ENCODE measurements at places on chromosomes 16 and 17.

GRCh38 chr17:4945176-4945943 lies 3.0 kb downstream of the PFN1 start:
- DNase-seq: peak; percentile 95

DNA sequence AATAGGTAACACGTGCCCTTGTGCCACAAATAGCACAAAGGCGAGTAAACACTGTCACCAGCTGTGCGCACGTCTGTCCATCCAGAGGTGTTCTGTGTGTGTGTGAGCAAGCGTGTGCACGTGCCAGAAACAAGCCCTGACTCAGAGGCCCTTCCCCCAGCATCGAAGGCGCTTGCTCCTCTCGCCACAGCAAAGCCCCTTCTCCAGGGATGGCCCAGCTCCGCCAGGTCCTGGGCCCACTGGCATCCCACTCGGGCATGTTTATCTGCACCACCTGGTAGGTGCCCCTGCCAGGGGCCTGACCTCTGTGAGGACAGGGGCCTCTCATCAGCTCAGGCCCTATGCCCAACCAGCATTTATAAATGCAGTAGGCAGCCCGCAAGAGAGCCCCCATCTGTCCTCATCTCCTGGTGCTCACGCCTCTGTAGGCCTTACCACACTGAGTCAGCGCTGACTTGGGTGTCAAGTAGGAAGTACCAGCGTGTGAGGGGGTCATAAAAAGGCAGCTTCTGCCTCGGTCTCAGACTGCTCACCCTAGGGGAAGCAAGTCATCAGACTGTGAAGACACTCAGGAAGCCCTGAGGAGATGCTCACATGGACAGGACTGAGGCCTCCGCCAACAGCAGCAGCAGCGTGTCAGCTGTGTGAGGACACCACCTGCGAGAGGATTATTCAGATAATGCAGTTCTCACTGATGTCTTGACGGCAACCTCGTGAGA lies 10.8 kb downstream of the TMEM235 start:
- no peak for DNase-seq

GRCh38 chr17:81337476-81337879 lies 42.4 kb upstream of the SLC38A10 start:
- DNase-seq: no peak

DNA sequence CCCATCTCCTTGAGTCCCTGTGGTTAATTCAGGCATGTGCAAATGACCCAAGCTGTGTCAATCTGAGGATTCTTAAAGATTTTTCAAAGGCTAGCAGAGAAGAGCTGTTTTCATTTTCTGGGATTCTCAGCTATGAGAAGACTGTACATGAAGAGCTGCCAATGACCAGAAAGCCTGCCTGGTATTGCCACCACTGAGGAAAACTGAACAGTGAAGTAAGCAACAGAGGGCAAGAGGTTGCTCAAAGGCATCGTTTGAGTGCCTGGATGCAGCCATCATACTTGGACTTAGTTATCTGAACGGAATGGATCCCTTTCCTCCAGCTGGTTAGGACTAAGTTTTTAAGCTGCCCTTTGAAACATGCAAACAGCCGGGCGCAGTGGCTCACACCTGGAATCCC lies 38.4 kb downstream of the FAM20A start:
- DNase-seq: no peak

GRCh38 chr17:15408803-15409202 lies 58.6 kb downstream of the CDRT4 start:
- no peak for DNase-seq

GRCh38 chr16:70391446-70391845 lies 44.7 kb downstream of the DDX19A start:
- no peak for DNase-seq

DNA sequence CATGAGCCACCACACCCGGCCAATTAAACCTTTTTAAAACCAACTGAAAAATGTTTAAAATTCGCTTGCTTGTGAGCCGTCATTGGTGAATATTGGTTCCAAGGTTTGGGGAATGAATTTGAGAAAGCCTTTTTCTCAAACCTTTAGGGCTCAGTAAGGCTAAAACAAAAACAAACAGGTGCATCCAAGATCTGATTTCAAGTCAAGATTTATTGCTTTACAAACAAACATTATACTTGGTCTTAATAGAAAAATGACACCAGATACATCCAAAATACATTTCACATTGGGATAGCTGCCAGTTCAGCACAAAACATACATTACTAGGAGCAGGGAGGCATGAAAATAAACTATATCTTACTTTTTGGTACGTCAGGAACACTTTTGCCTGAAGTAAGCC lies 5.4 kb downstream of the C17orf58 start:
- DNase-seq: no peak

DNA sequence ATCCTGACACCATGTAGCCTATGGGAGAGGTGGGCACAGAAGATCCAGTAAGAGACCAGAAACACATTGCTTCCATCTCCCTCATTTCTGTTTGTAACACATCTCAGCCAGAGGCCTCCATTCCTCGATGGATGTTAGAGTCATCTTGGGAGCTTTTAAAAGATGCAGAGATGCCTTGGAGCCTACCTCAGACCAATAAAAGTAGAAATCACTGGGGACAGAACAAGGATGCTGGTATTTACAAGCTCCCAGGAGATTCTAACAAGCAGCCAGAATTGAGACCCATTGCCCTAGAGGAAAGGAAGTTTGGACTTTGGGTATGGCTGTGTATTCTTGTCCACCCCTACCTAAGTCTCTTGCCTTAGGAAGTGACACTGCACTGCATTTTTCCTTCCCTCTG lies 40.8 kb downstream of the HS3ST3A1 start:
- no peak for DNase-seq

DNA sequence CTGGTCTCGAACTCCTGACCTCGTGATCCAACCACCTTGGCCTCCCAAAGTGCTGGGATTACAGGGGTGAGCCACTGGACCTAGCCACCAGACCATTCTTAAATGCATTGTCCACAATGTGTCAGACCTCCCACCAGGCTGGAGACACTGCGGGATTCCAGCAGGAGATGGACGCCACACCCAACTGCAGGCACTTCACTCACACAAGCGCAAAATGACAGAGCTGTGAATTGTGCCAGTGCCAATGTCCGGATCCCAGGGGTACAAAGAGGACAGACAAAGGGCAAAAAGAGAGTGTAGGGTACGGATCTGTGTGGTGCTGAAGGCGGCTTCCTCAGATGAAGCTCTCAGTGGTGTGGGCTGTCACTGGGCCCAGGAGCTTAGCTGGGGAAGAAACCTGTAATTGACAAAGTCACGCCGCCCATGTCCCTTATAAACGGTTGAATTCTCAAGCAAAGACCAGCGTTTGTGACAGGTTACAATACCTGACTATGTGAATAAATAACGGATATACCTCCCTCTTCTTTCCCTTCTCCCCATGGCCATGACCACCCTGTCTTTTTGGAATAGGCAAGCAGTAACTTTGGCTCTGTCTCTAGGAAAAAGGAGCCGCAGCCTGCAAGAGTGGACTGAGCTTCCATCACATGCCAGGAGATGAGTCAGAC lies 40.0 kb downstream of the HS3ST3A1 start:
- DNase-seq: peak; percentile 30

DNA sequence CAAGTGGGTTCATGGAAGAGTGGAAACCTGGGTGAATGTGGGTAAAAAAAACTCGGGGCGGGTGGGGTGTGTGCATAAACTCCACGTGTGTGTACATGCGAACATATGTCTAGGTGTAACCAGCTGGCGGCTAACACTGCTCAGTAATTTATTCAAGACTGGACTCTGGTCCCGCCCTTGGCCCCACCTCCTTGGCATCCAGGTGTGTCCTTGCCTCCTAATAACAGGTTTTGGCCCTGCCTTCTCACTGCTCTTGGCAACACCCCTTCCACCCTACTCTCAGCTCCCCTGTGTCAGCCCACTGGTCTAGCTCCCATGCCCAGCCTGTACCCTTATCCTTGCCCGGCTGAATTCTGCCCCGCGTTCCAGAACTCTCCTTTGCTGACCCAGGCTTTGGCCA lies 8.3 kb downstream of the FLII start:
- DNase-seq: peak; percentile 25

- no peak for DNase-seq
Measured at GRCh38 chr17:66929591-66929990, 34.9 kb upstream of the CACNG4 start.

DNA sequence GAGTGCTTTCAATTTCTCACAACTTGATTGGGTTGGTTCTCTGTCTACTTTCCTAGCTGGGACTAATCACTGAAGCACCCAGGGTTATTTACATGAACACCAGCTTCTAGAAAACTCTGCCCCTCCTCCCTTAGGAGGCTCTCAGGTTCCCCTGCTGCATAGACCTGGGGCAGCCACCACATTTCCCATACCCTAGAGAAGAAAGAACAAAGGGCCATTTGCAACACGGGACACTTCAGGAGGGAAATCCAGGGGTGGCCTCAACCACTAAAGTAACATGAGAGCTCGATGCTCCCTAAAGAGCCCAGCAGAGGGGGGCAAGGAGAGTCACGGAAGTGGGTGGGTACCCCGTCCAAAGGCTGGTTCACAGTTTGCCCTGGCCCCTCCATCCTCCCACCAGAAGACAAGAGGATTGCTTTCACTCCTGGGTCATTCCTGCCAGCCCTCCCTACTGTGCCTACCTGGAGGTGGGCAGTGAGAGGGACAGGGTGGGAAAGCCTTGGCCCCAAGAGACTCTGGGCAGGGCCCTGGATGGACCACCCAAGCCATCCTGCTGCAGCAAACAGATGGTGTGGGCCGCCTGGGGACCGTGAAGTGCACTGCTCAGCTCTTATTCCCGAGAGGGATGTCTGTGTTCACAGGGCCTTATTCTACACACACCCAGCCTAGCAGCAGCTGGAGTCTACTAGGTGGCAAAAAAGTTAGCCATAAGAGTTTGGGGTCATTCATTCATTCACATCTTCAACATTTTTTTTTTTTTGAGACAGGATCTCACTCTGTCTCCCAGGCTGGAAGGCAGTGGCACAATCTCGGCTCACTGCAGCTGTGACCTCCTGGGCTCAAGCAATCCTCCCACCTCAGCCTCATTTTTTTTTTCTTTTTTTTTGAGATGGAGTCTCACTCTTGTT lies 392.1 kb downstream of the SOX9 start:
- no peak for DNase-seq

DNA sequence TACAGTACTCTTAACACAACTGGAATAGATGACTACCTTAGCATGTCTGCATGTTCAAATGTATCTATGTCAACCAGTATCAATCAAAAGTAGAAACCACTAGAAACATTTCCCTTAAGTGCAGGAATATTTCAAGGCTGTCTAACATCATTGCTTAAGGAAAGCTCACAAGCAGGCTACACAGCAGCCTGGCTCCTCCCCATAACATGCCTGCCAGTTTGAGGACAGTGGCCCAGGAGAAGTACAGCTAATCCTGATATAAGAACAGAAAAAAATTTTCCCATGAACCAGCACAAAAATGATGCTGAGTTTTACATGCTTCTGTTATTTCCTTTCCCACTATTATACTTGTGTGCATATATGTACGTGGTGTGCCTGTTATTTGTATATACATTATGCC lies 175.1 kb downstream of the MYO1D start:
- no peak for DNase-seq

- no peak for DNase-seq
Measured at GRCh38 chr16:31709181-31709580, 164.4 kb upstream of the ZNF267 start.

DNA sequence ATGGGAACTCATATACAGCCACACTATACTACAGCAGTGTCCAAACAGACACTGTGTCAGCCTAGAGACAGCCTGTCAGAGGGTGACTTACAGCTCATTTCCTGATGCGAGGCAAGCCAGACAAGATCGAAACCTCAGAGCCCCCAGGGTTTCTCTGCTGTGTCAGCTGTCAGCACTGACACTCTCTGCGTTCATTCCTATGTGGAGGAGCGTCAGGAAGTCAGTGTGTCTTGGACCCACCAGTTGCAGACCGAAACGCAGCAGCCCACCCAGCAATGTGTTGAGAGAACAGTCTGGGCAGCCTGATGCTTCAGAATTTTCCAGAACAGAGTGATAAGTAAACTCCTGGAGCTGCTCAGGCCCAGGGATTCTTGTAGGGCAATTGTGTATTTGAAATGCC lies 20.6 kb upstream of the MAPT start:
- peak; percentile 9 for DNase-seq

GRCh38 chr17:81306898-81307510 lies 11.9 kb upstream of the SLC38A10 start:
- DNase-seq: no peak

Data from kidney tubule cell (primary cell).